ENCODE measurements at places on chromosomes 12 and 14. TPM values are rescaled to one million over a fixed set of nuclear protein-coding genes. Genes with fewer than 3 reads are reported as not detected.

- no peak overlapping the region for H3K27ac ChIP-seq
- DNase-seq, result no peak
- H3K27me3 ChIP-seq, result no peaks in the 10 kb centered on the region
Observed at GRCh38 chr12:108833757-108834472, 23.5 kb downstream of the SSH1 start.

PTPRR gene
- total RNA-seq, result not detected

DNA sequence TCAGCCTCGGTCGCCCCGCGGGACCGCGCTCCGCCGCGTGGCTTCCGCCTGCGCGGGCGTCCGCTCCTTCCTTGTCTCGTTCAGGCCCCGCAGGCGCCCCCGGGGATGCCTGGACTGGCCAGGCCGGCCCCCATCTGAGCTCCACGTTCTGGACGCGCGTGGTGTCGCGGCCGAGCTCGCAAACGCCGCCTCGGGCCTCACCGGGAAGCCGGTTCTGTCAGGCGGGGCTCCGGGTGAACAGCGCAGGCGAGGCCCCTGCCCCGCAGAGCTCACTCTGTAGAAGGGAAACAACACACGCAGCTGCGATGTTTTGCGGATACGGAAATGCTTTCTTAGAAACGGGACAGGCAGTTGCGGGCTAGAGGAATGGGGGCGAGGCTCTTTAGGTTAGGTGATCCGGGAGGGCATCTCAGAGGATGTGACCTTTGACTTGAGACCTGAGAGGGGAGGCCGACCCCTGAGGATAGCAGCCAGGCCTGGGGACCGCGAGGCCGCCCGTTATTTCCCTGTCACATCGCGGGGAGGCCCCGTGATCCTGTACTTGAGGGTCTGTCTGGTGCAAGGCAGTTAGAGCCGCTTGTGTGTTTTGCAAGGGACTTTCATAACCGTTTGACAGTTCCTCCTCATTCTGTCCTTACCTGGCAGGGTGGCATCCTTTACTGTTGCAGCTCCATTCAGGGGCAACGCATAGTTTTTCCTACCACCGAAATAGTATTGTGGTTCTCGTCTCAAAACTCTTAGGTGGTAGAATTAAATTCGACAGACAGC is 584 bp downstream of the VRK1 start:
- H3K4me3 ChIP-seq, result peak overlapping the region; percentile 96
- H3K27ac ChIP-seq, result peak overlapping the region; percentile 94
- peak; percentile 61 for DNase-seq
- H3K4me1 ChIP-seq, result peaks cover 34% of the 10 kb centered on the region
- peaks cover 4% of the 10 kb centered on the region for H3K27me3 ChIP-seq

GRCh38 chr12:89882050-89882449 is 173.4 kb upstream of the ATP2B1 start:
- no peaks in the 10 kb centered on the region for H3K27me3 ChIP-seq
- peaks cover 50% of the 10 kb centered on the region for H3K4me1 ChIP-seq
- peak overlapping the region; percentile 88 for H3K27ac ChIP-seq
- peaks cover 5% of the 10 kb centered on the region for H3K36me3 ChIP-seq
- DNase-seq, result peak; percentile 47

- no peak overlapping the region for H3K4me3 ChIP-seq
- H3K4me1 ChIP-seq, result peaks cover 53% of the 10 kb centered on the region
- DNase-seq, result no peak
Observed at GRCh38 chr12:50618864-50619609, 114.3 kb downstream of the DIP2B start.

FIGNL2 gene
- 0.40 TPM for total RNA-seq

DNA sequence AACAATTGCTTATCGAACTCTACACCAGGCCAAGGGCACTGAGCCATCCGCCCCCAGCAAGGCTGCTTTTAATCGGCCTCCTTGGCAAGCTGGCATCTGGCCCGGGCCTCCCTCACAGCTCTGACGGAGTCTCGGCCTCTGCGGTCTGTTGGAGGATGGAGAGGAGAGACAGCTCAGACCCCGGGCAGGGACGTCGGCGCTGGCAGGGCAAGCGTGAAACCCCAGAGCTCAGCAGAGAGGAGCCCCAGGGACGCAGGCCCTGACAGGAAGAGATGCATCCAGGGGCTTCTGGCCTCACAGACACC is 17.5 kb downstream of the CAMKK2 start:
- H3K36me3 ChIP-seq, result peaks cover 19% of the 10 kb centered on the region
- DNase-seq, result no peak
- H3K4me1 ChIP-seq, result peaks cover 8% of the 10 kb centered on the region
- no peaks in the 10 kb centered on the region for H3K27me3 ChIP-seq
- no peak overlapping the region for H3K27ac ChIP-seq

ENDOU gene
- total RNA-seq, result not detected

RNU4-1 gene
- 1,025 TPM for total RNA-seq

GRCh38 chr12:110107369-110108281 is 16.5 kb upstream of the IFT81 start:
- no peak overlapping the region for H3K4me3 ChIP-seq
- DNase-seq, result no peak
- H3K27me3 ChIP-seq, result peaks cover 4% of the 10 kb centered on the region
- H3K4me1 ChIP-seq, result peaks cover 2% of the 10 kb centered on the region
- no peak overlapping the region for H3K27ac ChIP-seq
- no peaks in the 10 kb centered on the region for H3K36me3 ChIP-seq

- H3K27me3 ChIP-seq, result no peaks in the 10 kb centered on the region
- no peak overlapping the region for H3K27ac ChIP-seq
- DNase-seq, result peak; percentile 18
- no peaks in the 10 kb centered on the region for H3K36me3 ChIP-seq
- peaks cover 4% of the 10 kb centered on the region for H3K4me1 ChIP-seq
Observed at GRCh38 chr12:108352591-108352990, 13.5 kb upstream of the CMKLR1 start.

DNA sequence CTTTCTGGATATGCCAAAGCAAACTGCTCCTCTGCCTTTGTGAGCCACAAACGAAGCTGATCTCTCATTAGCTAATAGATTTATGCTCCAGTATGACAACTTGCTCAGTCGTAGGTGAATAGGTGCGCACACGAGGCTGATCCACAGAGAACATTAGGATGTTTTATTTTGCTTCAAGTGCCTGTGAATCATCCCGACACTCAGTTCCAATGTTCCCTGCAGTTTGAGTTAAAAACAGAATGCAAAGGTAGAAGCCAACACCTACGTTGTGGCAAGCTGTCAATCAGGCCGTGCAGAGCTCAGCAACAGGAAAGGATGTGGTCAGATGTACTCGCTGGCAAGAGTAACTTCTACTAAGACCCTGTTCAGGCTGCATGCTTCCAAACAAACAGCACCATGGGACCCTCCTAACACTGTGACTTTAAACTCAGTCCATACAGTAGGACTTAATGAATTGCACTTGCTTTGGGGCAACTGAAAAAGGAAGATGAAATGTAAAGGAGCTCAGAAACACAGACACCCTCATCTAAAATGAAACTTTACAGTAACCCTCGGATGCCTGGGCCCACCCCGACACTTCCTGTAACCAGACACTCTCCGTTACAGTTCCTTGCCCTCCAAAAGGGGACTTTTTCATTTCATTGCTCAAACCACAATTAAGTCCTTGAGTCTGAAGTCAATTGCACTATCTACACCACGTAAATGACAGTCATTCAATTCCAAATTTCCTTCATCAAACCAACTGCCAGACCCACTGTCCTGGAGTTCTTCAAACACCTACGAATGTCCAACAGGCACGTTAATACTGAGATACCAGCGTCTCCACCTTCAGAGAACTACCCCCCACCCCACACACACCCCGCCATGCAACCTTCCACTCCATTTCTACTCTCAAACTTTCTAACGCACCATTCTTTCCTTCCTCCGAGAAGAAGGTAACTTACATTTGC is 1.6 kb downstream of the CCDC88C start:
- peak overlapping the region; percentile 99 for H3K27ac ChIP-seq
- H3K4me1 ChIP-seq, result peaks cover 47% of the 10 kb centered on the region
- H3K27me3 ChIP-seq, result no peaks in the 10 kb centered on the region
- H3K4me3 ChIP-seq, result peak overlapping the region; percentile 92
- H3K36me3 ChIP-seq, result peaks cover 46% of the 10 kb centered on the region
- peak; percentile 91 for DNase-seq

DNA sequence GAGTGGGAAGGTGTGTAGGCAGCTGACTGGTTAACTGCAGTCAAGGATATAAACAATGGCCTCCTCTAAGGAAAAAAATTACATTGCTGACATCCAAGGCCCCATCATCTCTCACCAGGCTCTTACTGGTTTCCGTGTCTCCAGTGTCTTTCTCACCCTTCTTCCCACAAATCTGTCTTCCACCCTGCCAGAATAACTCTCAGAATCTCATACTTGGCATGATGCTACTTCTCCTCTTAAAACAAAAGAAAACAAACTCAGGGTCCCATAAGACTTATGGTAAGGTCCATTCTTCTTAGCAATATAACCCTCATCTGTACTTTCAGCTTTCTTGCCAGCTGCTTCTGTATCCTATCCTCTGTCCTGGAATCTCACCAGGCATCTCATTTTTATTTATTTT is 68.9 kb downstream of the SUSD6 start:
- DNase-seq, result no peak
- H3K27me3 ChIP-seq, result no peaks in the 10 kb centered on the region
- H3K4me3 ChIP-seq, result no peak overlapping the region
- H3K27ac ChIP-seq, result no peak overlapping the region
- H3K4me1 ChIP-seq, result peaks cover 75% of the 10 kb centered on the region
- peaks cover 27% of the 10 kb centered on the region for H3K36me3 ChIP-seq

DNA sequence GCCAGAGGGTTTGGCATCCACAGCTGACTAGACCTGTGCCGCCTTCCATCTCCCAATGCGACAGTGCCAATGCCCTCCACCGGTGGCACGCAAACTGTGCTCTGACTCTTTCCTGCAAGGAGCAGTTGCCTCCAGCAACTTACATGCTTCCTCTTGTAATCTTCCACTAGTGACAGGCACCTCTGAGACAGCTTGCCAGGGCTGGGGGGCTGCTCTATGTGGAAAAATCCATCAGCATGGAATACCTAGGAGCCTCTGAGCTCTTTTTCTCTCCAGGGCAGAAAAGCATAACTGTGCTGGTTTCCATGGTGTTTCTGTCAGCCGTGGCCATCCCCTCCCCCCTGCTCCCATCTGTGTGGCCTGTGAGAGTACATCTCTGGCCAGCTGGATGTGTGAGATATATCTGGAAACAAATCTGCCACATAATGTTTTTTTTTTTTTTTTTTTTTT is 110.6 kb downstream of the MYRFL start:
- no peak overlapping the region for H3K4me3 ChIP-seq
- no peaks in the 10 kb centered on the region for H3K4me1 ChIP-seq

DNA sequence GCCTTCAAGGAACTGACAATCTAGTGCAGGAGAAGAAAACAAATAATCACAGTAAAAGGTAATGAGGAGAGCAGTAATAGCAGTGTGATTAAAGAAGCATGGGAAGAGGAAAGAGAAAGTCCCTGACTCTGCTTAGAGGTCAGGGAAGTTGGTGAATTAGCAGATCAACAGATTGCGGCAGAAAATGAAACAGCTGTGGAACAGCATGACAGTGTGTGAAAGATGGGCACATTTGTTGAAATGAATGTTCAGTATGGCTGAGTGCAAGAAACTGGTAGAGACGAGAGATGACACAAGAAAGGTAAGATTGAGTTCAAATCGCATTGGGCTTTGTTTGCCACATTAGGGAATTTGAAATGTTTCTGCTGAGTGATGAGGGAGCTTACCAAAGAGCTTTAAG is 63.7 kb upstream of the RASSF8 start:
- H3K36me3 ChIP-seq, result no peaks in the 10 kb centered on the region
- DNase-seq, result no peak
- H3K4me3 ChIP-seq, result no peak overlapping the region
- H3K27me3 ChIP-seq, result peaks cover 1% of the 10 kb centered on the region
- H3K27ac ChIP-seq, result no peak overlapping the region

DNA sequence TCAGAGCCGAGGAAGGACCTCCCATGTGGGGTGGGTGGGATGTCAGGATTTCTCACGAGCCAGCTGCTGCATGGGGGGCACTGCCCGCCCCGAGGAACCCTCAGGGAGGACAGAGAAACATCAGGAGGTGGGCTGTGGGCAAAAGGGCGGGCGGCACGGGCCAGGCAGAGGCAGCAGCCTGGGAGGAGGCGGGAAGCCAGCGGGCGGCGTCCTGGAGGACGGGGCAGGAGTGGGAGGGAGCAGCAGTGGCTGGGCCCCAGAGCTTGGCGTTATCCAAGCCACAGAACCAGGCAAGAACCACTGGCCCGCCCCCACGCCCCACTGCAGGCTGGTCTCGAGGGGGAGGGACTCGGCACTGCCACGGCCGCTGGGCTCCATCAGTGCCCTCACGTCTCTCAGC is 2.4 kb downstream of the C14orf180 start:
- no peak for DNase-seq
- H3K27me3 ChIP-seq, result peaks cover 2% of the 10 kb centered on the region
- no peak overlapping the region for H3K4me3 ChIP-seq
- no peaks in the 10 kb centered on the region for H3K36me3 ChIP-seq
- no peak overlapping the region for H3K27ac ChIP-seq
- H3K4me1 ChIP-seq, result no peaks in the 10 kb centered on the region

DNA sequence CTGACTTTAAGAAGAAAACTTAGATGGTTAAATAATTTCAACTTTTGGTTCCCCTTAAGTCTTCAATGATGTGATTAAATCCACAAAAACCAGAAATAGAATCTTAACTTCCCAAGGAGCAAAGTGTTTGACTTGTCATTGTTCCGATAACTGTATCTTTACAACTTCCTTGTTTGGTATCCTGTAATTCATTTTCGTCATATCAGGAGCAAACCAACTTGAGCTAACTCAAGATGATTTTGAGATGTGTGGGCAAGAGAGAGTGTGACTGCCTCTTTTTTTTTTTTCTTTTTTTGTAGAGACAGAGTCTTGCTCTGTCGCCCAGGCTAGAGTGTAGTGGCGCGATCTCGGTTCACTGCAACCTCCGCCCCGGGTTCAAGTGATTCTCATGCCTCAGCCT is 25.3 kb downstream of the DRAM1 start:
- no peak overlapping the region for H3K27ac ChIP-seq
- no peak overlapping the region for H3K4me3 ChIP-seq
- H3K4me1 ChIP-seq, result no peaks in the 10 kb centered on the region
- H3K27me3 ChIP-seq, result no peaks in the 10 kb centered on the region

DNA sequence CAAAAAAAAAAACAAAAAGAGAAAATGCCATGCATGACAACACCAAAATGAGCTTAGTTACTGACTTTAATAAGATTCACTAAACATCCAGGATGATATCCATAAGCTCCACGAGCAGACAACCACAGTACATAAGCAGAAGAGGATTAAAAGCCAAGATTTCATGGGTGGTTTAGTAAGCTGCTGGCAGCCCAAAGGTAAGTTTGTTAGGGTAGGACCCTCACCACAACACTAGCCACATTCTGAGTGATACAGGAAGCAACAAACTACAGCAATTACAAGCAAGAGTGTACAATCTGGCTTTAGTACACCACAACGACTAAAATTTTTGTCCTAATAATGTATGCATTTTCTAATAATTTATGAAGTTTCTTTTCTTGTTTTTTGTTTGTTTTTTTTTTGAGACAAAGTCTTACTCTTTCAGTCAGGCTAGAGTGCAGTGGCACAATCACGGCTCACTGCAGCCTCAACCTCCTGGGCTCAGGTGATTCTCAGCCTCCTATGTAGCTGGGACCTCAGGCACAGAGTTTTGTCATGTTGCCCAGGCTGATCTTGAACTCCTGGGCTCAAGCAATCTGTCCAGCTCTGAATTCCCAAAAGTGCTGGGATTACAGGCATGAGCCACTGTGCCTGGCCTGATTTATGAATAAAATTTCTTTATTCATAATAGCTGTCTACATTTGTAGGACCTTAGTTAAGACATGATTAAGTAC is 221.4 kb downstream of the MED13L start:
- peaks cover 62% of the 10 kb centered on the region for H3K4me1 ChIP-seq
- no peaks in the 10 kb centered on the region for H3K27me3 ChIP-seq
- DNase-seq, result peak; percentile 22
- peaks cover 4% of the 10 kb centered on the region for H3K36me3 ChIP-seq
- H3K27ac ChIP-seq, result no peak overlapping the region
